ENCODE measurements at places on chromosomes 11 and 22.

DNA sequence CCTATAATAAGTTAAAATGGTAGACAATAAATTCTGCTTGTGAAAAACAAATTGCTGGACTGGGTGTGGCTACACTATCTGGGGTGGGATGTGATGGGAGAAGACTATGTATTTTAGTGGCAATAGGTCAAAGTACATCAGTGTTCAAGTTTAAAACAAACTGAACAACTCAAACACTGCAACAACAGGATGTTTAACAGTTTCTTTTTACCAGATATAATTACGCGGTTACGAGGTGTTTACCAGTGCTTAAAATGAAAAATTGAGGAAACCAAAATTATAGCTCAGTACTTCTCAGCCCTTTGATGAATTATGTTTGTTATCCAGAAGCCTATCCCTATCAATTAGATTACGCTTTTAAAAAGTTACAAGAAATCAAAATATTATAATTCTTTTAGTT is 3.2 kb downstream of the PRDM10 start:
- DNase-seq = no peak

DNA sequence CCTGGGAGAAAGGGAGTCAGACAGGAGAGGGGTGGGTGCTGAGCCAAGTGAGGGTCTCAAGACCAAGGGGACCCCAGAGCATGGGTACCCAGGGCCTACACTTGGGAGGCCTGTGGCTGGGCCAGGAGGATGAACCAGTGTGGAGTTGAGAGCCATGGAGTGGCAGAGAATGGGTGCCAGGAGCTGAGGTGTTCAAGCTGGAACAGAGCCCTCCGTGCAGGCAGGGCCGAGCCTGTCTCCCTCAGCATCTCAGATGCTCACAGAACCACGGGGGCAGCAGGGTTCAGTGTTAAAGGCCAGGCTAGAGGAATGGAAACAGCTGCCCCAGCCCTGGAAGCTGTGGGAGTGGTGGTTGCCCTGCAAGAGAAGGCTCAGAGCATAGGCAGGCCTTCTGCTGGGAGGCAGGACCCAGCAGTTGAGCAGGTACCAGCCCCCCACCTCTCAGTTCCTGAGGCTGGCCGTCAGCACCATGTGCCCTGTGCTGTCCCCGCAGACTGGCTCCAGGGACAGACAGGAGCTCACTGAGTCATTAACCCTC is 32.3 kb downstream of the RSPH14 start:
- DNase-seq = no peak

DNA sequence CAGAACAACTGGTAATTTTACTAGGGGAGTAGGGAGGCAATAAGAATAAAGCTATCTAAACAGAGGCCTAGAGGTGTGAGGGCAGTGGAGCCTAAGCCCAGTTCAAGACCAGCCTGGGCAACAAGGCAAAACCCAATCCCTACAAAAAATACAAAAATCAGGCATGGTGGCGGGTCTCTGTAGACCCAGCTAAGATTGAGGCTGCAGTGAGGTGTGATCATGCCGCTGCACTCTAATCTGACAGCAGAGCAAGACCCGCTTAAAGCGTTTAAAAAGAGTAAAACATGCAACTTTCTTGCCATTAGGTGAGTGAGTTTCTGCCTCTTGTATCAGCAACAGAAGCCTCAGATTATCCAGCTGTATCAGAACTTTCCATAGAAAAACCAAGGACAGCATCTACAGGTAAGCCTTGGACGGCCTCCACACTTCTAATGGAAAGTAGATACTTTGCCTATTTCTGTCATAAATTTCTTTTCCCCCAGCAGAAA is 12.1 kb downstream of the TAF1D start:
- DNase-seq = no peak

GRCh38 chr11:103109818-103110388 is 677 bp downstream of the DYNC2H1 start:
- DNase-seq = no peak

GRCh38 chr11:128040603-128041002 is 546.8 kb downstream of the ETS1 start:
- DNase-seq = no peak

DNA sequence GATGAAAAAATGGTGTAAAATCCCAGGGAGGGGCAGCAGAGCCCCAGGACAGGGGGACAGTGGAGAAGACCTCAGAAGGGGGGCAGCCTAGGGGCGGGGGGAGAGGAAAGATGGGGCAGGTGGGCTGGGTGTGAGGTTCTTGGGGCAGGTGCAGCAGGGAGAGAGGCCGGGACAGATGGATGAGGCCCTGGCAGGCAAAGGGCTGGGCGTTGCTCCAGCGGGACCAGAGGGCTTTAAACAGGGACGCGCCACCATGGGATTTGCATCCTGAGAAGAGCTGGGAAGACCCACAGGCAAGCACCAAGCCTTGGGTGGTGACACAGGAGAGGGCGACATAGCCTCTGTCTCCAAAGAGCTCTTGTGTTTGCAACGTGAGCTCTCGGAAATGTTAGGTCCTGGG is 1342.8 kb downstream of the TBC1D22A start:
- no peak for DNase-seq

DNA sequence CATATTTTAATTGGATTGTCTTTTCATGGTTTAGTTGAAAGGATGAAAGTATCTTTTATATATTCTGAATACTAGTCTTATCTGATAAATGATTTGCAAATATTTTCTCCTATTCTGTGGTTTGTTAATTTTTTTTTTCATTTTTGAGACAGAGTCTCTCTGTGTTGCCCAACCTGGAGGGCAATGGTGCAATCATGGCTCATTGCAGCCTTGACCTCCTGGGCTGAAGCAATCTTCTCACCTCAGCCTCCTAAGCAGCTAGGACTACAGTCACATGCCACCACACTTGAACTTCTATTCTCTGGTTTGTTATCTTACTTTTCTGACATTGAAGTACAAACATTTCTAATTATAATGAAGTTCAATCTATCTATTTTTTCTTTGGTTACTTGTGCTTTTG is 30.0 kb upstream of the FAR1 start:
- no peak for DNase-seq

GRCh38 chr11:56716379-56716854 is 17.5 kb downstream of the OR9G1 start:
- DNase-seq = no peak

GRCh38 chr11:26946257-26946716 is 47.6 kb upstream of the FIBIN start:
- DNase-seq = no peak

GRCh38 chr11:115922876-115923275 is 418.7 kb upstream of the CADM1 start:
- no peak for DNase-seq

DNA sequence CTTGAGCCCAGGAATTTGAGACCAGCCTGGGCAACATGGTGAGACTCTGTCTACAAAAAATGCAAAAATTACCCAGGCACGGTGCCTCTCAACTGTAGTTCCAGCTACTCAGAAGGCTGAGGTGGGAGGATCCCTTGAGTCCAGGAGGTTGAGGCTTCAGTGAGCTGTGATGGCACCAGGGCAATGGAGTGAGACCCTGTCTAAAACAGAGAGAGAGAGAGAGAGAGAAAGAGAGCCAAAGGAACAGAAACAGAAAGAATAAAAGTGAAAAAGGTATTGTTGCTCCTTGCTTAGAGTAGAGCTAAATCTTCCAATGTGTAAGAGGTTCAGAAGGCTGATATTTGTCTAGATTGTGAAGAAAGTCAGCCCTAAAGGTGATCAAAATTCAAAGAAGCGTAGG is 8.9 kb upstream of the ETS1 start:
- DNase-seq = no peak

GRCh38 chr11:12724301-12725054 is 50.3 kb downstream of the TEAD1 start:
- DNase-seq = no peak

DNA sequence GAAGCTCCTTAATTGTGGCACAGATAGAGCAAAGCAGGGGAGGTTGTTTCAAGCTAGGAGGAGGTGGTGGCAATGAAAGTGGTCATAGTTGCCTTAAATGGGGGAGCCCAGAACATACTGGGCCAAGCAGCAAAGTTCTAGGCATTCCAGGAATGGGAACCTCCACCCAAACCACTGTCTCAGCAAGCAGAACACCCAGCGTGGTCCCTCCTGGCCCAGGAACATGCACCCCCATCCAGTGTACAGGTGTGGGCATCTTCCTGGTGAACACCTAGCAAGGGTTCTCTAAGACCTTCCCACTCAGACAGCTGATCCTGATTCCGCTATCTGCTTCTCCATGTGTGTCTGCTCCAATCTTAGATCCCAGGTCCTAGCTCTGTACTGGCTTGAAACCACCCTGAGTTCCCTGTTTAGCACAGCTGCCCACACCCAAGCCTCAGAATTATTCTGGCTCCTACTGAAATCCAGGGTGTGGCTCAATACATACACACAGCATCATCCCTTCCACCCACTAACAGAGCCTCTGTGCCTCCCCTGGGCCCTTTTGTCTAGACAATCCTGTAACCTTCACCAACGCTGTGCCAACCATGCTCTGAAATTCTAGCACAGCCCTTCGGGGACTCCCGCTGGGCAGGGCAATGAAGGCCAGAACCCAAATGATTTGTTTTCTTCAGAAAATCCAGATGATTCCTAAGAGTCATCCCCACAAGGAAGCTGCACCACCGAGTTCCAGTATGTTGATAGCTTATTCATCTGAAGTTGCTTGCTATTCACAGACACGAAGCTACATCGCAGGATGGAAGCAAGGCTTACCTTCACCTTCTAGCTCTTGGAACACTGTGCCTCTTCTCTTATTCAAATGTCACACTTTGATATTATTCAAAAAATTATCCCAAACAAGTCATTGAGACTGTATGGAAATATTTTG is 76.6 kb downstream of the ABTB2 start:
- no peak for DNase-seq

GRCh38 chr11:12666915-12667314 is 7.3 kb upstream of the TEAD1 start:
- DNase-seq = no peak

GRCh38 chr22:49544286-49544685 is 283.4 kb downstream of the BRD1 start:
- DNase-seq = no peak

DNA sequence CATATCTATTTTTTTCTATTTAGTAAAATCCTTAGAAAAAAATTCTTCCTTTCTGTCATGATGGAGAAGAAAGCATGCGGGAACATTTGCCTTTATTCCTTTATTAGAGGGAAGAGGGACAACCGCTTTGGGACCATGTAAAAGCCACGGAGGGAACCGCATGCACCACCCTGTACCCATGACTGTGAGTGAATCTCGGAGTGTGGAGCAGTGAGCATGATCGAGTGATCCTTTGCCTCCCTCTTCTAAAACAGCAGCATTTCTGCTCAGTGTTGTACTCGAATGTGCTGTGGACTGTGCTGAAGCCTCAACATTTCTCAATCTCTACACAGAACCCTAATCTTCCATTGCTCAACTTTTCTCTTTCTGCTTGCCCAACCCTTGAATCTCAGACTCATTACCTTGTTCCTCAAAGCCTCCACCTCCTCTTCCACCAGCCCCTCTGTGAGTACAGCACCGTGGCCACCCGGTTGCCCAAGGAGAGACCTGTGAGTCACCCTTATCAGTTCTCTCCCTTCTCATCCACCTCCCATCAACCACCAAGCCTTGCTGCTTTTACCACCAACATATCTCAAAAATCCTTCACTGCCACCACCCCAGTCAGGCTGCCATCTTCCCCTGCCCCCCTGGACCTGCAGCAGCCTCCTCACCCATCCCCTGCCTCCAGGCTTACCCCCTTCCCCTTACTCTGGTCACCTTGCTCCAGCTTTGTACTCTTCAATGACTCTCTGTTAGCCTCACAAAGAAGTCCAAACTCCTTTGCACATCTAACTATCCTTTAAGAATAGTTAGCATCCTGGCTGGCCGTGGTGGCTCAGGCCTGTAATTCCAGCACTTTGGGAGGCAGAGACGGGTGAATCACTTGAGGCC is 103.1 kb downstream of the NAT10 start:
- no peak for DNase-seq

DNA sequence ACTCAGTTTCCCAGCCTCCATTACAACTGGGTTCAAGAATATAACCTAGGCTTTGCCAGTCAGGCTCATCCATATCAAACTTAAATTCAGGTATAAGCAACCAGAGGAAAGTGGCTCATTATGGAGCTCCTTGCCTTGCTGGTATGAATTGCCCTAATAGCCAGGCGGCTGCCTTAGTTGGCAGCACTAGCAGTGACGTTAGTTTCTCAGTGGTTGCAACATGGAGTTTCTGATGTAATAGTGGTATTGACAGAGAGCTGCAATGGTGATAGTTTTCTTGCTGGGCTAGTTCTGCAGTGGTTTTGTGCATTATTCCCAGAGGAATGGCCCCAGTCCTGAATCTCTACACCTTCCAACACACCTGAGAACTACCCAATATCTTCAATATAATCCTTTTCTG is 3.8 kb upstream of the TMEM123 start:
- DNase-seq = no peak

- DNase-seq = no peak
Observed at GRCh38 chr22:48333816-48334735, 1493.6 kb downstream of the BRD1 start.

DNA sequence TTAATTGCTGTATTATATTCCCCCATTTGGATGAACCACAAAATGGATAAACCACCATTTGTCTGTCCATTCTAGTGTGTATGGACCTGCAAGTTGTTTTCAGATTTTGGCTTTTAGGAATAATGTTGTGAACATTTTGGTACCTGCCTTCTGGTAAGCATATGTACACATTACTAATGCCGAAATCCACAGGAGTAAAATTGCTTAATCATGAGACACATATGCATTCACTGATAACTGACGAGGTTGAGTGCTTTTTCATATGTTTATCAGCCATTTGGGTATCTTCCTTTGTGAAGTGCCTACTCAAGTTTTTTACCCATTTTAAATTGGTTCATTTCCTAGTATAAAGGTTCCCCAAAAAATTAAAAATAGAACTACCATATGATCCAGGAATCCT is 34.2 kb downstream of the OSBP2 start:
- DNase-seq = no peak

GRCh38 chr22:36772451-36772850 is 3.5 kb downstream of the IFT27 start:
- no peak for DNase-seq

DNA sequence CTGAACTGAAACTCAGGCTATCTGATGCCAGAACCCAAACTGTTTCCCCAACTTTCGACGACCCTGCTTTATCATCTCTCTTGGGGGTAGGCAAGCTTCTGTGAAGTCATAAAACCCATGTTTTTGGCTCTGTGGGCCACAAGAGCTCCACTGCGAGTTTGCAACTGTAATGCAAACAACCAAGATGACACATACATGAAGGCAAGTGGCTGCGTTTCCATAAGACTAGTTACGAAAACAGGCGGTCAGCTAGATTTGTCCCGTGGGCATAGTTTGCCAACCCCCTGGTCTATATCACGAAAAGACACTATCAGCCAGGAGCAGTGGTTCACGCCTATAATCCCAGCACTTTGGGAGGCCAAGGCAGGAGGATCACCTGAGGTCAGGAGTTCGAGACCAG is 37.5 kb downstream of the TPST2 start:
- no peak for DNase-seq

- DNase-seq = no peak
Observed at GRCh38 chr11:87894961-87895360, 280.3 kb downstream of the RAB38 start.

- no peak for DNase-seq
Observed at GRCh38 chr22:30990690-30991089, 21.6 kb downstream of the TUG1 start.

- no peak for DNase-seq
Observed at GRCh38 chr11:27968461-27968860, 139.5 kb downstream of the KIF18A start.
